ENCODE measurements at places on chromosomes 3 and 15.
A peak's percentile ranks its signal among the peaks of the same experiment; 100 is the strongest.

GRCh38 chr3:40751666-40752065, 226.9 kb downstream of the ZNF621 start:
- no peak for DNase-seq

GRCh38 chr3:106457281-106458180, 588.7 kb upstream of the CBLB start:
- DNase-seq: no peak

GRCh38 chr3:15269091-15269989, 63.0 kb downstream of the SH3BP5 start:
- DNase-seq: peak; percentile 76

DNA sequence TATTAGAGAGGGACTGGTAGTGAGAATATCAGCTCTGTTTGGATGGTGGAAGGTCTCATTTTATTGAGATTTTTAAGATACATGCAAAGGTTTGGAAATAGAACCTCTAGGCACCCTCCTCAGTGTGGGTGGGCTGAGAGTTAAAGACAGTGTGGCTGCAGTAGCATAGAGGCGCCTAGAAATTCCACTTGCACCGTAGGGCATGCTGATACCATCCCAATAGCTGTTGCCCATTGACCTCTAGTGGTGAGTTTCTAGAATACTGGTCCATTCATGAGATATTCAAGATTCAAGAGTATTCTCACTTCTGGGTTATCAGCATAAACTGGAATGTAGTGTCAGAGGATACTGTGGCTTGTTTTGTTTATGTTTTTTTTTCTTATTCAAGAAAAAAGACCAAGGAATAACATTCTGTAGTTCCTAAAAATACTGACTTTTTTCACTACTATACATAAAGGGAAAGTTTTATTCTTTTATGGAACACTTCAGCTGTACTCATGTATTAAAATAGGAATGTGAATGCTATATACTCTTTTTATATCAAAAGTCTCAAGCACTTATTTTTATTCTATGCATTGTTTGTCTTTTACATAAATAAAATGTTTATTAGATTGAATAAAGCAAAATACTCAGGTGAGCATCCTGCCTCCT, 87.2 kb downstream of the TGFBR2 start:
- DNase-seq: peak; percentile 13

DNA sequence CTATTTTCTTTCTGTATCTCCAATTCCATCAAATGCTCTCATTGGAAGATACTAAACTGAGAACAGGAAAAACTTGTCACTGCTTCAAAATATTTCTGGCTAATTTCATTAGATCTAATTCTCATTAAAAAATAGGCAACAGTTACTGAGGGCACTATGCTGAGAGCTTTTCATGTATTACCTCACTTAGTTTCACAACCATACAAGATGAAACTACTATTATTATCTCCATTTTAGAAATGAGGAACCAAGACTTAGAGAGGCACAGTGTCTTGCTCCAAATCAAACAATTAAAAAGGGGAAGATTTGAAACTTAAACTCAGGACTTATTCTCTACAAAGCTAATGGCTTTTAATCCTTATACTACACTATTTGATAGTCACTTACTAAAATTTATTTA, 7.2 kb upstream of the OTOL1 start:
- DNase-seq: no peak

DNA sequence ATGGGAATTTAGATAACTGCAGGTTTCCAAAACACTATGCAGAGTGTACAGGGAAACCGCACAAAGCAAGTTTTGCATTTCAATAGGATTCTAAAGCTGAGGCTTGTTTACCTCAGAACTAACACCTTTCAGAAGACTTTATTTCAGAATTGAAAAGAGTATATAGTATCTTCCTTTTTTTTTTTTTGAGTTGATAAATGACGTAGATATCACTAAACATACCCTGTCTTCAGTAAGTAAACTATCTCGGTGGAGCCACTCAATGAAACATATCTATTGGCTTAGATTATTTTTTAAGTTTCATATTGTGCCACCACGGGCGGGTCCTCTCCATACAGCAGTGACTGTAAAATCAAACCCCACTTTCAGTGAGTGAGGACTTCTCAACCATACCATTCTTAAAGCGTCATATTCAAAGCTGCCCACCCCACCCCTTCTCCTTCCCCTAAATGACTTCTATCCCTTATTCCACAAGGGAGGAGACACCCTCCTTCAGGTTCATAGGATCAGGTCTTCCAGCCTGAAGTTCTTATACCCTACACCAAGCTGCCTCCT, 2.0 kb upstream of the TBL1XR1 start:
- no peak for DNase-seq

- no peak for DNase-seq
These were observed 7.7 kb upstream of the TRPC1 start for GRCh38 chr3:142716102-142716501.

- no peak for DNase-seq
These were observed 50.8 kb upstream of the SMAD6 start for GRCh38 chr15:66651198-66651597.

GRCh38 chr15:87591582-87591981, 665.0 kb downstream of the NTRK3 start:
- DNase-seq: no peak

DNA sequence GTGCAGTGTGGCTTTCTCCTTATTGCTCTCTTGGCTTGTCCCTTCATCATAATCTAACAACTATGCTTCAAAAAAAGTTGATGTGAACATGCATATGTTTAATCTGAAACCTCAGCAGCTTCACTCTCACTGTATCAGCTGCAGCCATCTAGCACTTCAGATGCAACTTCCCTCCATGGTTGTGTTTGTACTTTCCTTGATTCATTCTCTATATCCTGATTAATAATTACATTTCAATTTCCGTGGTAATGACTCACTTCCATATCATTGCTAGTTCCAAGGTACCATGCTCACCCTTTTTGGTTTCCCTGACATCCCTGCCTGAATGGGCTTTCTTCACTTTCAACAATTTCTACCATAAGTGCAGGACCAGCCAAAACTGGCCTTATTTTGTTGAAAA, 51.2 kb downstream of the MDFIC2 start:
- no peak for DNase-seq

Data from activated T-helper 1 cell treated with anti-CD3 and anti-CD28 coated beads, Interleukin-2, amount 50 U/mL, for 16 hours (primary cell).